ENCODE measurements at places on chromosomes 1 and 21.

GRCh38 chr1:49364676-49365075 lies 588.0 kb upstream of the BEND5 start:
- no peak for DNase-seq

DNA sequence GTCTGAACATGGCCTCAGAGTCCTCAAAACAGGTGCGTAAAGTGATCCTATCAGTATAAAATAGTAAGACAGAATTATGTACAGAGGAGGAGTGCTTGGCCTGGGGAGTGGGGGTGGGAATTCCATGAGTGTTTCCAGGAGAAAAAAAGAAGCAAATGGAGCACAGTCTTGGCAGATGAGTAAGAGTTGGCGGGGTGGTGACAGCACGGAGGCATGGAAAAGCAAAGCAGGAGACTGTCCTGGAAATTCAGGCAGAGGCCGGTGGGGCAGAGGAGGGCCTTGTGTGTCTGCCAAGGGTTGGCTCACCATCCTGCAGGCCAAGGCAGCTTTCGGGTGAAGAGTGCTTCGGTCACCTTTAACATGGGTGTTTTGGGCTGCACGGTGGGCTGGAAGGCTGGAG lies 63.4 kb downstream of the OPTC start:
- no peak for DNase-seq

GRCh38 chr21:36045993-36046392 lies 14.3 kb downstream of the SETD4 start:
- no peak for DNase-seq

GRCh38 chr1:65297706-65298105 lies 11.6 kb upstream of the DNAJC6 start:
- DNase-seq: no peak

- peak; percentile 78 for DNase-seq
Measured at GRCh38 chr1:154467434-154468102, 34.5 kb upstream of the TDRD10 start.

- DNase-seq: peak; percentile 22
Measured at GRCh38 chr1:97632075-97632474, 288.8 kb downstream of the DPYD start.

GRCh38 chr21:44509539-44509938 lies 30.5 kb downstream of the KRTAP10-1 start:
- peak; percentile 54 for DNase-seq

- DNase-seq: no peak
Measured at GRCh38 chr1:60458111-60458510, 384.5 kb upstream of the C1orf87 start.

GRCh38 chr1:39890273-39890672 lies 7.0 kb upstream of the TRIT1 start:
- DNase-seq: no peak

- DNase-seq: no peak
Measured at GRCh38 chr21:32391755-32392154, 1.1 kb downstream of the URB1 start.

GRCh38 chr1:160682983-160683865 lies 28.4 kb downstream of the CD48 start:
- peak; percentile 45 for DNase-seq

- DNase-seq: no peak
Measured at GRCh38 chr1:99665212-99665611, 19.3 kb downstream of the PALMD start.

- no peak for DNase-seq
Measured at GRCh38 chr21:33843216-33843615, 72.4 kb downstream of the ATP5PO start.

GRCh38 chr1:3625151-3625907 lies 514 bp downstream of the TPRG1L start:
- DNase-seq: no peak

DNA sequence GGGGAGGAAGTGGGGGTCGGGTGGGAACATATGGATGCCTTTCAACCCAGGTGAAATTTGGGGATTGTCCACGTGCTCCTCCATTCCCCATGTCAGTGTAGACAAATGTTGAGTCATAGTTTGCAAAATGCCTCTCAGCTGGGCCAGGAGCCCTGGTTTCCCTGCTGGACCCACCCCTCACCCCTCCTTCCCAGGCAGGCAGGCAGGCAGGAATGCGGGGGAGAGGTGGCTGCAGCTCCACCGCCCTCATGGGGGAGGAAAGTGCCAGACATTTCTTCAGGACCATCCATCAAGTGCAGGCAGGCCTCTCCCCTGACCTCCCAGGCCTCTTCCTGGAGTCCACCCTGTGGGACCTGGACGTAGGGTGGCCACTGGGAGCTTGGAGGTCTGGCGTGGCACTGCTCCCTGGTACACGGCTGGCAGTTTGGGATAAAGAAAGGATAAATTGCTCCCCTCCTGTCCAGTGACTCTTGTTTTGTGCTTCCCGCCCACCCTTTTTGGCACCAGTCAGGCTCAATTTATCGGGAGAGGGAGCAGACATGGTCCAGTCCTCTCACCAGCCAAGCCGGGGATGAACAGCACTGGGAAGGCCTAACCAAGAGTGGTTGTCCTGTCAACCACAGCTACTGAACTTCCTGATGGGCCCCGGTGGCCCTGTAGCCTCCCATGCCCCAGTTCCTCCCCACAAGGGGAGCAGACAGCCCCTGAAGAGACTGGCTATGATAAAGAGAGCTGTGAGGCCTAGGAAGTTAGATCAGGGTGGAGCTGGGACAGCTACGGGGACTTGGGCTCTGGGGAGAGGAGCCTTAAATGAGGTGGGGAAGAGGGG lies 18.9 kb downstream of the NPR1 start:
- DNase-seq: no peak

DNA sequence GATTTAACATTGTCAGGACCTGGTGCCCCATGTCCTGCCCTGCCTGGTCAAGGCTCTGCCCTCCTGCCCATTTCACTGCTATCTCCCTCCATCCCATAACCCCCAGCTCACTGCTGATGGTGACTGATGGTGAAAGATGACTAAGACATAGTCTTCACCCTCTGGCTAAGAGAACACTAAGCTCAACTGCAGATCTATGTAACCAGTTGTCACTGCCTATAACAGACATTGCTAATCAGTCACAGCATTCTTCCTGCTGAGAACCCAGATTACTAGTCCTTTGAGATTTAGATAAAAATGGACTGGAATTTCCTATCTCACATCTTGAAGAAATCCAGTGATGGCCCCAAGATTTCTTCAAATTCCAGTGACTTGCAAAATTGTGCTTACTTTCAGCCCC lies 8.0 kb upstream of the ZNF362 start:
- no peak for DNase-seq

- no peak for DNase-seq
Measured at GRCh38 chr1:47713975-47714767, 276.3 kb downstream of the FOXD2 start.

Measured in Jurkat, Clone E6-1 (cell line).